Stimulated activated naive B cell treated with anti-CD40 and anti-IgM and Interleukin-4, amounts not matched to agents 10 μg/mL and 1 μg/mL and 100 μg/mL, for 72 hours (primary cell): ENCODE measurements at places on chromosomes 5 and 9.

- no peak for DNase-seq
Observed at GRCh38 chr9:107919263-107919662, 429.7 kb upstream of the KLF4 start.

GRCh38 chr9:131307974-131308373, 18.5 kb downstream of the PLPP7 start:
- DNase-seq: no peak

- DNase-seq: peak; percentile 10
Observed at GRCh38 chr5:91182763-91183162, 200.4 kb downstream of the ARRDC3 start.

GRCh38 chr5:132389585-132390286, 20.2 kb downstream of the SLC22A5 start:
- no peak for DNase-seq

GRCh38 chr9:68678430-68678829, 26.6 kb upstream of the PIP5K1B start:
- DNase-seq: no peak

- no peak for DNase-seq
Observed at GRCh38 chr5:168128111-168128510, 163.3 kb upstream of the WWC1 start.

DNA sequence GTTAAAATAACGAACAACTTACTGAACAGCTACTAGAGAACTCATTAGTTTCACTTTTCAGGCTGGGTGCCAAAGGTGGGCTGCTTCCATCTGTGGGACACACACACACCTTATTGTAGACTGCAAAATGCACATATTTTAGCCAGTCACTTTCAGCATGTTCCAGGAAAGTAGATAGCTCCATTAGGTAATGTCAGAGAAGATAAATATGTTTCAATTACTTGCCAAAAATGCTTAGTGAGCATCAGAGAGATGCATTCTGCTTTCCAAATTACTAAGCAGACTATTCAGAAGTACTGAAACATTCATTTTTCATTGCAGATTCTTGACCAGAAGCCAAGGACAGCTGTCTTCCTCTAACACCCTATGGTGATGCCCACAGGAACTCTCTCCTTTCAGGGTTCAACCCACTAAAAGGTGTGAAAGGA, 56.2 kb upstream of the APC start:
- no peak for DNase-seq

- DNase-seq: no peak
Observed at GRCh38 chr5:84709075-84709474, 324.4 kb upstream of the EDIL3 start.

DNA sequence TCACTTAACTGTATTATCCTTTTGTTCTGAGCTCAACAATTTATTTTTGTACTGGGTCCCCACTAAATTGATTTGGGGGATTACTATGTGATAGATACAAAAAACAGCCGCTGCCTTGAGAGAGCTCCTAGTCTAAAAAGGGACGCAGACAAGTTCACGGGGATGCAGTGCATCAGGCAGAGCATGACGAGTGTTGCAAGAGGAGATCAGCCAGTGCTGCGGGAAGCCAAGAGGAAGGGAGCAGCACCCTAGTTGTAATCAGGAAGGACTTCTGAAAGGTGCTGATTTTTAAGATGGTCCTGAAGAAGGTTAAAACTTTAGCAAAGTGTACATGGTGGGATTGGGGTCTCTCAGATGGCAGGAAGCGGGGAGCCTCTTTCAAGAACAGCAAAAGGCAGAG, 15.8 kb downstream of the GALNT10 start:
- DNase-seq: no peak

- peak; percentile 27 for DNase-seq
Observed at GRCh38 chr5:431001-431710, 11.8 kb upstream of the EXOC3 start.

GRCh38 chr5:110179321-110179720, 489.6 kb downstream of the MAN2A1 start:
- DNase-seq: no peak

GRCh38 chr5:172666251-172666650, 25.2 kb downstream of the NEURL1B start:
- no peak for DNase-seq
